ENCODE measurements at places on chromosomes 6 and 20.
A peak's percentile ranks its signal among the peaks of the same experiment; 100 is the strongest.

DNA sequence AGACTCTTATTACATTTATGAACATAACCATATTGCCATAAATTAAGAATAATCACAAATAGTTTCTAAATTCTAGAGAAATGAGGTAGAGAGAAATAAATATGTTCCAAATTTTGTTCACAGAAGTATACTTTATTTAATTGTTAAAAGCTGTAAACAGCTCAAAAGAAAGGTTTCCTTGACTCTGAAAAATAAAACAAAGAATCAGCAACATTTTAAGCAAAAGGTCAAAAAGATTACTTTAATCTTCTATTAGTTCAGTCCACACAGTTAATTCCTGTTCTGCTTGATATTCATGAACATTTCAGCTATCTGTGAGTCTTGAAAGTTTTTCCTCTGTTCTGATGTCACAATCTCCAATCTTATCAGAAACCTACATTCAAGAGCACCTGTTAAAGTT lies 197.9 kb downstream of the GJA1 start:
- DNase-seq, result no peak

DNA sequence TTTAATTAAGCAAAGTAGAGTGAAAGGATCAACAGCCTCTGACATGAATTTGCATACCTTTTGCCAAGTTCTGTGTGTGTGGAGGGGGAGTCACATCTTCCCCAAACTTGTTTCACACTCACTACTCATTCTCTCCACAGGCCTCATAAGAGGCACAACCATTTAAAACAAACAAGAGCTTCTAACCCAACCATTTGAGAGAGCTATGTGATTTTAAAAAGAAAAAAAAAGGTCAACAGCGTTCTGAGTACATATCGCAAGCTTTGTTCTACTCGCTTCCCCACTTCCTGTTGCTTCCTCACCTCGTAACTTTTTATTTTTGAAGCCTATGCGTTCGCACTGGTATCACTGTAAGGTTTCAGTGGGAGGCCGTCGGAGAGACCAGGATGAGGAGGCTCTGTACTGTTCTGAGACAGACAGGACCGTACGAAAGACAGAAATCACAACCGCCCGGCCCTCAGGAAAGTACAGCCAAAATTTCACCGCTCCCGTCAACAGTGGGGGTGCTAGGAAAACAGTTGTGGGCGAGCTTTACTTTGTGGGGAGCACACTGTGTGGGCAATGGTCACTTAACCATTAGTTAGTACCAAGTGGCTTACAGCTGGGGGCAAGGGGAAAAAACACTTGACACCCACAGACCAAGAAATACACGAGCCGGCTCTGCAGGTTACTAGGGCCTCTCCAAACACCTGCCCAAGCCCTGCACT lies 61.3 kb downstream of the TRERF1 start:
- DNase-seq, result no peak

DNA sequence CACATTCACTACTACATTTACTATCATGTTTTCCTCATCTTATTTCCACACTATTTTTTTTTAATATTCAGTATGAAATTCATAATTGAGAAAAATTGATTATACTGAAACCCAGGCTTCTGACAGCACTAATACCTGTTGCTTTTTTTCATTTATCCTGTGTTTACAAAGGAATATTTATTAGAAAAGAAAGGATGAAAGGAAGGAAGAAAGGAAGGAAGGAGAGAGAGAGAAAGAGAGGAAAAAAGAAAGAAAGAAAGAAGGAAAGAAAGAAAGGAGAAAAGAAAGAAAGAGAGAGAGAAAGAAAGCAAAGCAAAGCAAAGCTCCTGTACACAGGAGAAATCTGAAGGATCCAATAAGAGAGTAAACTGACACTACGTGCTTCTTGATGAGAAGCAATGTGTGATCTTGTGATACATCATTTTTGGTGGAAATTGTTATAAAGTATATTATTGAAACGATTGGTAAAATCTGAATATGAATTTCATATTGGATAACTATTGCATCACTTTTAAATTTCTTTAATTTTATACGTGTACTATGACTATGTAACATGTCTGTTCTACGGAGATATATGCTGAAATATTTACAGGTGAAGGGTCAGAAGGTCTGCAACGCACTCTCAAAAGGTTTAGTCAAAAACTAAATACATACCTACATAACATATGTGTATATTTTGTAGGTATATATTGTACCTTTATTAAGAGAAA lies 43.9 kb downstream of the DEFB114 start:
- no peak for DNase-seq

DNA sequence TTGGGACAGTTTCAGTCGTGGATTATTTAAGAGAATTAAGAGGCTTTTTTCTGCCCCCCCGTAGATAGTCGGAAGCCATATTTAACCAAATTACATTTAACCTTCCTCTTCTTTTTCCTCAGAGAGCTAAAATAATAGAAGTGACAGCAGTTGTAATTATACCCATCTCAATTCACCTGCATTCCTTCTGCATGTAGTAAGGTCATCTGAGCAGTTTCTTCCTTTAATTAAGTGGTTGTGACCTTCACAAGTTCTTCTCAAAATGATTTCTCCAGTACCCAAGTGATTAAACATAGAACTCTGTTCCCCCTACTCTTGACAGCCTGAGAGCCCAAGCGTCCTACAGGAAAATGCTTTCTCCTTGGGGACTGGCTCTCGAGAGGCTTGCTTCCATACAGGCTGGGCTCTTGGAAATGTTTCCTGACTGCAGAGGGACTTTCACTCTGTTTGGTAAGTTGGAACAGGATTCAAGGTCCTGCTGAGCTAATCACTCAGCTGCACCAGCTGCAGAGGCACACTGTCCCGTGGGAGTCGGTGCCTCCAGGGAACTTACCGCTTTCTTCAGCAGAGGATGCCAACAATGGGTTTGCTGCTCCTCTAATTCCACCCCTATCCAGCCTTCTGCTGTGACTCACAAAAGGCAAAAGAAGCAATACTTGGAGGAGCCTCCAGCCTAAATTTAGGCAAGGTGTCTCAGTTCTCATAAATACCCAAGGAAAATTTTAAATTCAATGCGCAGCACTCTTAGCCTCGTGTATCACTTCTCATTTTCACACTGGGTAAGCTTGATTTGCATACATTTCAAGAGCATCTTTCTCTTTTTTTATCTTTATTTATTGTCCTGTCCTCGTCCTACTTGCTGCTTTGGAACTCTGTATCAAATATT lies 414.9 kb downstream of the KIF16B start:
- peak; percentile 20 for DNase-seq

DNA sequence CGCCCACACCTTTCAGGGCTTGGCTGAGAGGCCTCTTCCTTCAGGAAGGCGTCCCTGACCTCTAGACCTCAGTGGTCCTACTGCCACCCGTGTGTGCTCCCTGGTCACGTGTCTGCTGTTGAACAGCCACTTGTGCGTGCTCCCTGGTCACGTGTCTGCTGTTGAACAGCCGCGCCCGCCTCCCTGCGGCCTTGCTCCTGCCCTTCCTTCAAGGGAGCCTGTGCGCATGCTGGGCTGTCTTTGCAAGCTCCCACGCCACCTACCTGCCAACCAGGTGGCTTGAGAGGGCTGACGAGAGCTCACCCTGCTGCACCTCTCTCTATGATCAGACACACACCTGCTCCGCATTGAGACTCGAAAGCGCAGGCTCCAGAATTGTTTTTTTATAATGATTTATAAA lies 179.3 kb downstream of the BMP7 start:
- DNase-seq, result no peak

DNA sequence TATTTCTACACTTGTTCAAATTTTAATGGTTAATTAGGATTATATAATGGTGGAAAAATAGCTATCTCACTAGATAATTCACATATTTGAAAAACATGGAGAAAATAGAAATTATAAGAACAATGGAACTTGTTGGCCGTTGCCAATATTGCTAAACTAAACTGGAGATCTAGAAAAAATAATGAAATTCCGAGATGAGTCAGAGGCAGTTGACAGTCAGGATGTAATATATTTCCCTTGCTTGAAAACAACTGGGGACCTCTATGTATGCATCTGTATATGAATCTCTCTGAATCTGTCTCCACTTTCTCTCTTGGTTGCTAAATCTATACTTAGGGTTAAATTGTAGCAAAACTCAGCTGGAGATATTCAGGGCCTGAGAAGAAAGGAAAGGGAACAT lies 1108.2 kb upstream of the GJE1 start:
- no peak for DNase-seq

- DNase-seq, result no peak
Measured at GRCh38 chr20:15890407-15890982, 682.8 kb downstream of the KIF16B start.

GRCh38 chr20:15523400-15523799 lies 1049.8 kb downstream of the KIF16B start:
- no peak for DNase-seq

DNA sequence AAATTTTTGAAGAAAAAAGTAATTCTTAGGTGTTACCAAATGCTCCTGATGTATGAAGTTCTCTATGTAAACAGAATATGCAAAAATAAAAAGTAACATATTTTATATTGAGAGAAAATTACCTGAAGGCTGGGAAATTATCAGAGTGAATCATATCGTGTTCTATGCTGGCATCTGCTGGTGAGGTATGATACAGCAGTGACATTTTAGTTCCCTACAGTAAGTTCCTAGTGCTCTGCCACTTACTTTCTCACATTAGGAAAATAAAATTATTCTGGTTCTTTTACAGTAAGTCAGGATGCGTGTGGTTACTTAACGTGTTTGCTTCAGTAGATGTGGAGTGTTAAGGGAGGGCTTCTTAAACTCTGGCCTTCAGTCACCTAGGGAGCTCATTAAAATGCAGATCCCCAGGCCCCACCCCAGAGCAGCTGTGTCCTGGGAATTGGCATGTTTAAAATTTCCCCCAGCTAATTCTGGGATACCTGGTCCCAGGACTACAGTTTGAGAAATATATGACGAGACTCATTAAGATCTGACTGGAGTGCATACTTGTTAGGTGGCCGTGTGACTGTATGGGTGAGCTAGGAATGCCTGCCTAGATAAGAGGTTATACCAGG lies 3.2 kb downstream of the ACTR5 start:
- peak; percentile 34 for DNase-seq

GRCh38 chr6:40963019-40963418 lies 76.0 kb downstream of the UNC5CL start:
- DNase-seq, result no peak
